Uterus (tissue), 4 donors: ENCODE measurements at places on chromosomes 4 and X. TPM values are rescaled to one million over a fixed set of nuclear protein-coding genes. Genes with fewer than 3 reads are reported as not detected.

GRCh38 chr4:139728146-139728545 is 62.5 kb downstream of the MGST2 start:
- no peak for DNase-seq

DNA sequence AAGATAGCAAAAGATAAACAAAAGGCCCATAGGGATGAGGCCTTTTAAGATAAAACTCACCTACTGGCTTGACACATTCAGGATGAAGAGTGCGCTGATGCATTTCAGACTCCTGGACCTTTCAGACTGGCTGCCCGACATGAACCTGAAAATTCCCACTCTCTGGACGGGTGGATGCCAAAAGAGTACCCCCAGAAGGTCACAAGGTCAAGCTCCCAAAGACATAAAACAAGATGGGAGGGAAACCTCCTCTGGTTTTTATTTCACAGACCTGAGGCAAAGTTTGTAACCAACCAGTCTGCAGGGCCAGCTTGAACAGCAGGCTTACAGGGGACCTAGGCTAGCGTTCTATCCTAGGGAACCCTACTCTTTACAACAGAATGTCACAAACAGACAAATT is 123.2 kb upstream of the GC start:
- no peak for DNase-seq

DNA sequence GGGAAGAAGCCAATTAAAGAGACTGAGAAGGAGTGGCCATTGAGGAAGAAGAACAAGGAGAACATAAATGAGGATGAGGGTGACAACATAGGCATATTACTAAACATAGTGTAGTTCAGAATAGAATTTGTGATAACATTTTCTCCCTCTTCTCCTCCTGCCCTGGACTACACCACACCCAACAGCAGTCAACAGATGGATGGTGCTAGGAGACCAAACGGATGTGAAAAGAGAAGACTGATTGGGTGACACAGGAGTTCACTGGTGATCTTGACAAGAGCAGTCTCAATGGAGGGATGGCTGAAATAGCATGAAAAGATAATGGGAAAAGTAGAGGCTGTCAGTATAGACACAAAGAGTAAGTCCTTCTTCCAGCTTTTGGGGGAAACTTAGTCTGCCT is 226.5 kb upstream of the FGF13 start:
- no peak for DNase-seq

Gene MEPE
- total RNA-seq: not detected

Gene STPG2
- total RNA-seq: 0.61 TPM

GRCh38 chrX:18966624-18967023 is 17.3 kb downstream of the PHKA2 start:
- no peak for DNase-seq

- no peak for DNase-seq
Observed at GRCh38 chrX:133749951-133750350, 235.4 kb downstream of the GPC3 start.

Gene MAGEA1
- not detected for total RNA-seq

Gene FGF13
- total RNA-seq: 51.7 TPM

Gene CORIN
- total RNA-seq: 4.8 TPM

Gene SLC7A11
- total RNA-seq: not detected

Gene HAUS3
- 29.9 TPM for total RNA-seq

DNA sequence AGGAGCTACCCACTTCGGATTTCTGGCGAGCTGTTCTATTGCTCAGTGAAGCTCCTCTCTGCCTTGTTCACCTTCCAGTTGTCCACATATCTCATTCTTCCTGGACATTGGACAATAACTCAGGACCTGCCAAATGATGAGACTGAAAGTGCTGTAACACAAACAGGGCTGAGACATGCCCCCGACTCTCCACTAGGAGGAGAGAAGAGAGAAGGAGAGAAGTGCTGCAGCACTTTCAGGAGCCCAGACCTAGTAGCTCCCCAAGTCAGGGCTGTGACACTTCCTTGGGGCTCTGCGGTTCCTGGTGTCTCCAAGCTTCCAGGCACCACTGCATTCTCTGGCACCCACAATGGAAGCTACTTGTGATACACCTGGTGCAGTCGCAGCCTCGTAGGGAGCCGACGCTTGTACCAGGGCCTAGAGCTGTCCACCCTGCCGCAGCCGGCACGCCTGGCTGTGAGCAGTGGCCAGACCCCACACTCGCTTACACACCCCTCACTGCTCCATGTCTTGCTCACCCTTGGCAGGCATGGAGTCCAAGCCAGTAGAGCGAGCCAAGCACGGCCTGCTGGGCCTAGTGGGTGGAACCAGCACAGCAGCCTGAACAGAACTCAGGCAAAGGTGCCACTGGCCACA is 234.9 kb downstream of the TECRL start:
- DNase-seq: no peak

DNA sequence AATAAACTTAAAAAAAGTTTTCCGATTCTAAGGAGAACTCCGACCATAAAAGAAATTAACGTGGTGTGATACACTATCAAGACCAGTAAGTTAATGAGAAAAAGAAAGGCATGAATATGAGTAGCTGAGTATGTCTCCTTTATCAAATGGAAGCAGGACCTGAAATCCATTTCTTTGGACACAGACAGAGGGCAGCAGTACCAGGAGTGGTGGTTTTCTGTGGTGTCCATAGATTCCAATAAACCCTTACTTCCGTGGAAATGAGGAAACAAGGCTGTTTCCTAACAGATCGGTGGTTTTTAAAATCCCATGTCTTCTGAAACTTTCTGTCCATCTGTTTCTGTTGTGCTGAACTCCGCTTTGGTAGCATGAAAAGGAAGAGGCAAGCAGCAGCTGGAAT is 128.5 kb upstream of the TSPAN5 start:
- DNase-seq: no peak

Gene TXLNG
- 12.9 TPM for total RNA-seq

DNA sequence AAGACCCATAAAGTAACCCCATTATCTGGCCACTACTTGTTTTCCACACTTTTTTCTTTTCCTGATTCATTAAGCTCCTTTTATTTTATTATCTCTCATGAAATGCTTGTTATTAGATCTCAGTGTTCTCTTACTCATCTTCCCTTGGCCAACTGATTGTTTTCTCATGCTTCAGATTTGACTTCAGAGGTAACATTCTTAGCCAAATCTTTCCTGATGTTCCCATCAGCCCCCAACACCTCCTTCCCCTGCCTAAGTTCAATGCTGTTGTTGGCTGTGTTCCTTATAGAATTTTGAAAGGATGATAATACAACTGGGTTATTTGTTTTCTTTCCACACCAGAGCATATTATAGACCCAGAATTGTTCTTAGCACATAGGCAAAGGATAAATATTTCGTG is 75.6 kb downstream of the BMPR1B start:
- no peak for DNase-seq

DNA sequence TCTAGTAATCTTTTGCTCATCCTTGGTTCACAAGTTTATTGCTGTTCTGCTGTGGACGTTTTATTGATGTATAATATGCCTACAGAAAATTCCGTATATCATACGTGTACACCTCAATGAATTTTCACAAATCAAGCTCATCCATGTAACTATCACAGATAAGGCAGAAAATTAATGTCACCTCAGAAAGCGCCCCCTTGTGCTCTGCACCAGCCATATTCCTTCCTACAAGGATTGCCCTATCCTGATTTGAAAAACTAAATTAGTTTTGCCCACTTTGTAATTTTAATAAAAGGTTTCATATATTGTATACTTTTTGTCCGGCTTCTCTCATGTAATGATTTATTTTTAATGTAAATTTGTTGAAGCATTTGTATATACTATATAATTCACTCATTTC is 390.8 kb downstream of the ADGRL3 start:
- no peak for DNase-seq

DNA sequence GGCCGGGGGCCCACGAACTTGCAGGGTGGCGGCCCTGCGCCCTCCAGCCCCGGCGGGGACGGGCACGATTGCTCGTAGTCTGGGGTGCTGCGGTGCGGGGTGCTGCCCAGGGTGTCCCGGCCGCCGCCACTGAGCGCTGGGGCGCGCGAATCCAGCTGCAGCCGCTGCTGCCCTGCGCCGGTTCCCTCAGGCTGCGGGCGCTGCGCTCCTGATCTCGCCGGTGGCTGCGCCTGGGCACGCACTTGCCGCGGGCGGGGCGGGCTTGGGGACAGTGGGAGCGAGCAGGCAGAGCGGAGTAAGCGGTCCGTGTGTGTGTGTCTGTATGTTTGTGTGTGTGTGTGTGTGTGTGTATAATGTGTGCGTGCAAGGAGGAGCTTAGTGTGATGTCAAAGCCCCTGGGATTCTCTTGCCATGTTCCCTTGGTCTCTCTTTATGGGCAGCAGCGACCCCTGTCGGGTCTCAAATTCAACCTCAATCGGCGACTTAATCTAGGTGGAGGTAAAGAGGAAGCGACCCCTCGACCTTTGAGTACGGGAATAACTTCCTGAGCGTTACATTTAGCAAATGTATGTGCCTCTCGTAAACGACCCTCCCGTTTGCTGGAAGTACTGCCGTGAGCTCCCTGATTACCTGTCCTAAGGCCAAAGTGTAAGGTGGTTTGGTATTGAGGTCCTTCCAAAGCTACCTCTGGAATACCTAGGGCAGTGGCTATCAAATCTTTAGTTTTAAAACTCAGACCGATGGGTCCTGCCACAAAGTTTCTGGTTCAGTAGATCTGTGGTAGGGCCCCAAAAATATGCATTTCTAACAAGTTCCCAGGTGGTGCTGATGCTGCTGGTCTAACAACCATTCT is at the start of gene RNF150:
TSS of gene RNF150 (minus strand) at position 324 of the 853 bp plus-strand sequence.
- peak; percentile 83 for DNase-seq

DNA sequence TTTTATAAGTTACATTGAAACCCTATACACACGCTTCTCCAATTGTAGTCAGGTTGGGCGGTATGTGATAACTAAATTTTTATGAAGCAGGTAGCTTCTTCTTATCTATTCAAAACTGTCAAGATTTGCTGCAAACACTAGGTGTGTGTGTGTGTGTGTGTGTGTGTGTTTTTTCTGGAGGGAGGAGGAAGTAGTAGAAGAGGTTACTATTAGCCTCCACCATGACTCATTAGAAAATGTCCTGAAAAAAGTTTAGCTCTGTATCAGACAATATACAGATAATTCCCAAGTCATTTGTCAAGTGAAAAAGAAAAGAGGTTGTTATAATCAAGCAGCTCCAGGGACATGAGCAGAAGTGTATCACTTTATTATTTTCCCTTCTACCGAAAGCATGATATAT is 33.9 kb downstream of the PCDH7 start:
- no peak for DNase-seq

- DNase-seq: no peak
Observed at GRCh38 chr4:87697272-87697671, 47.2 kb downstream of the DMP1 start.

- DNase-seq: no peak
Observed at GRCh38 chrX:108537005-108537404, 97.4 kb downstream of the COL4A5 start.

- DNase-seq: no peak
Observed at GRCh38 chrX:32524385-32524784, 687.0 kb downstream of the DMD start.

Gene HTRA3
- 22.8 TPM for total RNA-seq

DNA sequence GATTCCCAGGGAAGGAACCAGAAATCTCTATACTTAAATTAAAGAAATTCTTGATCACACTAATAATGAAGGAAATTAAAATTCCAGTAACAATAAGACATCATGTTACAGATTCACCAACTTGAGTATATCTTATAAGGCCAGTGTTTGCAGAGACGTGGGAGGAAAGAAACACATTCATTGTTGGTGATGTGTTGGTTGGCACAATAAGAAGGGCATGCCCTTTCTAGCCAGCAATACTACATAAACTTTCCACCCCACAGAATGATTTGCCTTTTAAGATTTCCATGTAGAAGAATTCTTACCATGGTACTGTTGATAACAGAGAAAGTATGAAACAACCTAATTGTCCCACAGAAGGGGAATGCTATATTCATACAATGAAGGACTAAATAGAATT is 581.5 kb downstream of the STIM2 start:
- no peak for DNase-seq

Gene AVPR2
- total RNA-seq: not detected

Gene SPACA5
- not detected for total RNA-seq

- peak; percentile 26 for DNase-seq
Observed at GRCh38 chr4:81472281-81473182, 825 bp upstream of the RASGEF1B start.

Gene DCAF12L1
- not detected for total RNA-seq

- no peak for DNase-seq
Observed at GRCh38 chr4:60396341-60397049, 803.6 kb upstream of the ADGRL3 start.

Gene GABRE
- total RNA-seq: 54.2 TPM

Gene CLNK
- not detected for total RNA-seq

Gene TRIM61
- total RNA-seq: not detected

- DNase-seq: no peak
Observed at GRCh38 chrX:41692162-41692749, 3.5 kb downstream of the GPR34 start.

Gene ACSL1
- total RNA-seq: 98.4 TPM
